HuH-7.5 (cell line): ENCODE measurements at places on chromosomes 1 and 21.

DNA sequence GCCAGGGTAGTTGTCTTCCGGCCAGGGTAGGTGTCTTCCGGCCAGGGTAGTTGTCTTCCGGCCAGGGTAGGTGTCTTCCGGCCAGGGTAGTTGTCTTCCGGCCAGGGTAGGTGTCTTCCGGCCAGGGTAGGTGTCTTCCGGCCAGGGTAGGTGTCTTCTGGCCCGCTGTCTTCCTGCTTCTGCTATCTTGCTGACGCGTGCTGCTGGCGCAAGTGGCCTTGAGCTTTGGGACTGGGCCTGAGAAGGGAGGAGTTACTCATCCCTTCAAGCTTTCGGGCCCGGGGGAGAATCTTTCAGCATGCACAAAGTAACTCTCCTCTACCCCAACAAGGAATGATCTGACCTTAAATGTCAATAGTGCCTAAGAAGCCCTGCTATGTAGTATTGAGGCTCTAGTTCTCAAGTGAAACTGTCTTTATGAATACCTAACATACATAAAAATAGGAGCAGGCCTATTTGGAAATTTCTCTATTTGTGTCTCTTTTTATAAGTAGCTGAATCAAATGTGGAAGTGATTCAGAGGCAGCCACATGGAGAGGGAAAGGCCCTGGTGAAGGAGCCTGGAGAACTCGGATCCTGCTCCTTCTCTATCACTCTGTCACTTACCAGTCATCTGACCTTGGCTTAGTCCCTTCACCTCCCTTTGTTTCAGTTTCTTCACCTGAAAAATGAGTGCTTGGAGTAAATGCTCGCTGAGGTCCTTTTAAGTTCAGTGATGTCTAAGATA is 65.6 kb downstream of the RGL1 start:
- no peak for DNase-seq

GRCh38 chr1:2198571-2198970 is 4.0 kb upstream of the FAAP20 start:
- DNase-seq, result no peak

DNA sequence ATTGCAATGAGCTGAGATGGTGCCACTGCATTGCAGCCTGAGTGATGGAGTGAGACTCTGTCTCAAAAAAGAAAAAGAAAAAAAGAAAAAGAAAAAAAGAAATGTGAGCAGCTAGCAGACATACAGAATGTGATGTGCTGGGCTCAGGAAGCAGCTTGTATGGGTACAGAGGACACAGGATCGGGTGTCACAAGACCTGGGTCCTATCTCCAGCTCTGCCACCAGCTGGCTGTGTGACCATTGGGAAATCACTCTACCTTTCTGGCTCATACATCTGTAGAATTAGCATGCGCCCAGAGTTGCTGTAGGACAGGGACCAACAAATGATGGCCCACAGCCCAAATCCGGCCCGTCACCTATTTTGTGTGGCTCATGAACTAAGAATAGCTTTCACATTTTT is 3.3 kb upstream of the PLA2G2C start:
- no peak for DNase-seq

DNA sequence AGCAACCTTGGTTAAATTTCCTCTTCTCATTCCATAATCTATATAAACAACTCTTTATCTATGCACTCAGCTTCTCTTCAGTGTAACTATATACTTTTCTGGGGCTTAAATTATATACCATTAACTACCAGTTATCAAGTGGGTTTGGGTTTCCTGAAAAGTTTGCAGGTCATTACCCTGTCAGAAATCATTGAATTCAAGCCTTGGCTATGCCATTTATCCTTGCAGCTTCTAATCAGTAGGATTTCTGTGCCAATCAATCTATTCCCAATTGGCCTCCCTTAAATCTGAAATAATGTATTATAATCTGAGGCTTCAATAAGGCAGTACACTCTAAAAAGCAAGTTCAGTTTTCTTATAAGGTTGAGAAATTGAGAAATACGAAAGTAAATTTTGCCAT is 466.5 kb downstream of the NCAM2 start:
- no peak for DNase-seq

DNA sequence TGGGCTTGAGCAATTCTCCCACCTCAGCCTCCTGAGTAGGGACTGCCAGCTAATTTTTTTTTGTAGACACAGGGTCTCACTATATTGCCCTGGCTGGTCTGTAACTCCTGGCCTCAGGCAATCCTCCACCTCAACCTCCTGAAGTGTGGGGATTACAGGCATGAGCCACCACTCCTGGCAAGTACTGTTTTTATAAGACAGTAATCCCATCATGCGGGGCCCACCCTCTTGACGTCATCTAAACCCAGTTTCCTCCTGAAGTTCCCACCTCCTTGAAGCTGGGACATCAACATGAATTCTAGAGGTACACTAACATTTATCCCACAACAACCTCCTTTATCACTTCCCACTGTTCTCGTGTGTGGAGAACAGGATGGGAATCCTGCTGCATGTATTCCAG is 104.7 kb downstream of the SPATA46 start:
- DNase-seq, result no peak

GRCh38 chr1:211497489-211498045 is 5.6 kb upstream of the RD3 start:
- DNase-seq, result no peak
